CD4-positive, alpha-beta T cell treated with Interleukin-4 for 1 hour (primary cell): ENCODE measurements at places on chromosomes 16 and 17.

DNA sequence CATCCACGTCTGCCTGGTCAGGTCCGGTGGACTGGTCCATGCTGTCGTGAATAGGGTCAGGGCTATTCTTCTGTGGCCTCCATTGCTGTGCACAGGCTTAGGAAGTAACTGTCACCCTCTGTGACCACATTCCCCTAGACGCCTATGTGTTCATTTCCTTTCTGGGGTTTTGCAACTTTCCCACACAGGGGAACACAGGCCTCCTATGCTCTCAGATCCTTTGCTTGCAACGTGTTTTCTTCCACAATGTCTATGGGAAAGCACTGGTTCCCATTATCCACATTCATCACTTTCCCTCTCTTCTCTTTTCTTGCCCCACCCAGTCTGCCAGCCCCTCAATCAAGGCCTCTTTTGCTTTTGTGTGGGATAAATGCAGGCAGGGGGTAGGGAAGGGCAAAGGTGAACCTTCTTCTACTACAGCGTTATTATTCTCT, 43.2 kb upstream of the DNAJA2 start:
- DNase-seq: peak; percentile 34

DNA sequence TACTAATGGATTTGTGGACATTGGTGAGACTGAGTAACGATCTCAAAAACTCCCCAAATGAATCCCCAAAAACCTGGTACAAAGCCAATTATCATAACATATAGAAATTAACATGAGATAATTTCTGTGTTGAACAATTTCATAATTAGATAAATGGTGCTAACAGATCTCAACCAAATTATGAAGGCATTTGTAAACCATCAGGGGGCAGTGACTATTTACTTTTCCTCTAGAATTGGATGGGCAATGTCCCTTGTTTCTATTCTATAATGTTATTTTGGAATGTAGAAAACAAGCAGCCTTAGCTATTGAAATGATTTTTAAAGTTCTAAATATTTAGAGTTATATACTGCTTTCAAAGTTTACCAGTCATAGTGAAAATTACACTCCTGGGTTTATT, 57.8 kb downstream of the MYH10 start:
- no peak for DNase-seq

GRCh38 chr16:30659507-30660423, 1.5 kb downstream of the FBRS start:
- peak; percentile 76 for DNase-seq

GRCh38 chr16:30934827-30935557, 11.6 kb downstream of the FBXL19 start:
- peak; percentile 36 for DNase-seq

- DNase-seq: no peak
These were observed 23.8 kb downstream of the FAM83G start for GRCh38 chr17:18980682-18981334.

GRCh38 chr17:11140043-11140442, 101.0 kb upstream of the SHISA6 start:
- no peak for DNase-seq

DNA sequence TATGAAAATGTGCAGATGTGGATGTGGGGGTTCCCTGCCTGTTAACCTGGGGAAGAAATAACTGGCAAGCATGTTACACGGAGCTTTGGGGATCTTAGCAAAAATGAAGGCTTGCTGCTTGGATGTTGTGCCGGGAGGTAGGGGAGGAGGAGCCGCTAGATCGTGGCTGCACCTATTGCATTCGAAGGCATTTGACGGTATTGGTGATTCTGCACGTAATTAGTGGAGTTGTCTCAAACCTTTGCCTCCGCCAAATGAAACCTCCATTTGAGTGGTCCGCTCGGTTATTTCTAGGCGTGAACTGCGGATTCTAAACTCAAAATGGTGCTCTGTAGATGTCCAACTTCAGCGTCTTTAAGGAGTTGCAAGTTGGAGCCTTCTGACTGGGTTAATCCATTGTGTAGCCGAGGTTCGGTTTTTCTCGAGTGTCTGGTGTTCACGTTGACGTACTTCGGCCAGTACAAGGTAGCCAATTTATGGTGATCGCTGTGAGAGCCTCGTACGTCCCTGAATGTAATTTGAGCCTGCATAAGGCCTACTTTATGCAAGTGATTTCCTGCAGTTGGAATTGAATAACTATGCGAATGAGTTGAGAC, 1.5 kb downstream of the TNRC6C start:
- peak; percentile 22 for DNase-seq

DNA sequence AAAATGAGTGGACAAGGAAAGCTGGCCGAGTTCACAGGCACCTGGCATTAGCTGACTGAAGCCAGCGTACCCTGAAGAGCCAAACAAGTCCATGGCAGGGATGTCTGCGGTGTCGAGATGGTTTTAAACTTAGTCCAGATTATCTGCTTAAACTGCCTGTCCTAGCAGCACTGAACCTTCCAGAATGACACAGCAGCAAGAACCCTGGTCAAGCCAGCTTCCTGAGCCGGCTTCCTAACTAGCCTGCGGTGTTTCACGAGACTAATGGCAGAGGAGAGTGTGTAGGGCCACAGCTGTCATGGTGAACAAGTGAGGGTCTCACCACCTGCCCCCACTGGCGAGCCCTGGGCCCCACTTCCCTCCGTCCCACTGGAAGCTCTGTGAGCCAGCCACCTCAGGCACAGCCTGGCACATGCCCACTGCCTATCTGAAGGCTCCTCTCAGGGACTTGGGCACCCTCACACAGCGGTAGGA, 28.8 kb upstream of the MTSS2 start:
- no peak for DNase-seq

- DNase-seq: no peak
These were observed 3.4 kb upstream of the MT2A start for GRCh38 chr16:56604966-56605365.

DNA sequence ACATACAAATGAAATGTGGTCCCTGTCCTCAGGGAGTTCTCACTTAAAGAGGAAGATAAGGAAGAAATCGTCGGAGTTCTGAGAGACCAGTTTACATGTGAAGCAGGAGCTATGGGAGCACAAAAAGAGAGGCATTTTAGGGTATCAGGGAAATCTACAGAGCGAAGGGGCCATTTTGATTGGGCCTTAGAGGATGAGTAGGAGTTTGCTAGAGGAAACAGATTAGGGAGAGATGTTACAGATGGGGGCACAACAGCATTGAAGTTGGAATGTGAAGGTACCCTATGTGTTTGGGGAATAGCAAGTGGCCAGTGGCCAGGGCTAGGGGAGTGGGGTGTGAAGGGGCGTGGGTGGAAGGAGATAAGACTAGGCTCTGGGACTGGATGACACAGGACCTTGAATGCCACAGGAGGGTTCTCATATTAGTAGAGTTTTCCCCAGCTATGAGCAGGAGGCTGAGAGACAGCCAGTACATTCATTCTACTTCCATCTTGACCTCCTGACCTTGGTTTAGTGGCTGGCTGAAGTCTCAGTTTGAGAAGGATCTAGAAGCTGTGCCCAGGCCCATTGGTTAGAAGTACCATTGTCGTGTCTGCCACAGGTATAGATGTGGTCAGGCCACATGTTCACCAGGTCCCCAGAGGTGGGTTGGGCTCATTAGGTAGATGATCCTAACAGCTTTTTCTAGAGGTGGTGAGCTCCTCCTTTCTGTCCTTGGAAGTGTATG, 34.8 kb downstream of the CPNE2 start:
- no peak for DNase-seq

- no peak for DNase-seq
These were observed 176.2 kb upstream of the FAM20A start for GRCh38 chr17:68777243-68777855.

DNA sequence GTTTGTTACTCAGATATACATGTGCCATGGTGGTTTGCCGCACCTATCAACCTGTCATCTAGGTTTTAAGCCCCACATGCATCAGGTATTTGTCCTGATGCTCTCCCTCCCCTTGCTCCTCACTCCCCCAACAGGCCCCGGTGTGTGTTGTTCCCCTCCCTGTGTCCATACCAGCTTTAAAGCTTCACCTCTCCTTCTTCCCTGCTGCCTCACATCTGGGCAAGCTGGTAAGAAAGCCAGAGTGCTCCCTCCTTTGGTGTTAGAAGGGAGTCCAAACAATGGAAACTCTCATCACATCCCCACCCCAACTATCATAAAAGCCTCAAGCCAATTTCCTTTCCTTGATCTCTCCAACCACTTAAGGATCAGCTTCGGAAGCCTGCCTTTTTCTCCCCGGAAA, 1115.6 kb upstream of the GOT2 start:
- DNase-seq: no peak

DNA sequence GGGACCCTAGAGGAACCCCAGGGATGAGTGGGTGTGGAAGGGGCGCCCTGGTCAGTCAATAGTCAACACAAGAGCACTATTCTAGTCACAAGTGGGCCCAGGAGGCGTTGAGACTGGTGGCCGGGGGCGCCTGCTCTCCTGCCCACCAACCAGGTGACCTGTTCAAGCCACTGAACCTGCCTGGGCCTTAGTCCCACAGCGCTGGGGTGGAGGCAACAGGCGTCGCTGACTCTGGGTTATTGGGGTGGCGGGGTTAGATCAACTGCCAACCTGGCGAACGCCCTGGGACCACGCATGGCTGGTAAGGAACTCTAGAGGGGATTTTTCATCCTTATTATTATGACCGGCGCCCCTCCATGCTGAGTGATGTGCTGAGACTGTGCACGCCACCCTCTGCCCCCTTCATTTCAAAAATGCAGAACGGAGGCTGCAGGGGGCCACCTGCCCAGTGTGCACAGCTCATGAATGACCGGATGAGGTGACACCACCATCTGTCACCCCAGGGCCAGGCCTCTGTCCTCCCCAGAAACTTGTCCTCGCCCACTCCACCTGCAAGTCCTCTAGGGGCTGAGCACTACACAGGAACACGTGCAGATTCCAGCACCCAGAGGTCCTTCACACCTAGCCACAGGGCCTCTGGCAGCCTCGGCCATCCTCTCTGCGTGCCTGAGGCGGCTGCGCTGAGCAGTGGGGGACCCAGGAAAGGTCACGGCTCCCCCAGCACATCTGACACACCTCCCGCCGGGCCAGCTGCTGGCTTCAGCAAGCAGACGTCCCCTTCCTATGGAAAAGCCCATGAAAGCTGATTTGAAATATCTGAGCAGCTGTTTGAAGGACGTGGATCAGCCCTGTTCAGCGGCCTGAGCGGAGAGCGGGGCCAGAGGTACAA, 51.6 kb upstream of the DNAH17 start:
- DNase-seq: no peak

GRCh38 chr16:64762211-64762610, 359.7 kb downstream of the CDH11 start:
- no peak for DNase-seq

DNA sequence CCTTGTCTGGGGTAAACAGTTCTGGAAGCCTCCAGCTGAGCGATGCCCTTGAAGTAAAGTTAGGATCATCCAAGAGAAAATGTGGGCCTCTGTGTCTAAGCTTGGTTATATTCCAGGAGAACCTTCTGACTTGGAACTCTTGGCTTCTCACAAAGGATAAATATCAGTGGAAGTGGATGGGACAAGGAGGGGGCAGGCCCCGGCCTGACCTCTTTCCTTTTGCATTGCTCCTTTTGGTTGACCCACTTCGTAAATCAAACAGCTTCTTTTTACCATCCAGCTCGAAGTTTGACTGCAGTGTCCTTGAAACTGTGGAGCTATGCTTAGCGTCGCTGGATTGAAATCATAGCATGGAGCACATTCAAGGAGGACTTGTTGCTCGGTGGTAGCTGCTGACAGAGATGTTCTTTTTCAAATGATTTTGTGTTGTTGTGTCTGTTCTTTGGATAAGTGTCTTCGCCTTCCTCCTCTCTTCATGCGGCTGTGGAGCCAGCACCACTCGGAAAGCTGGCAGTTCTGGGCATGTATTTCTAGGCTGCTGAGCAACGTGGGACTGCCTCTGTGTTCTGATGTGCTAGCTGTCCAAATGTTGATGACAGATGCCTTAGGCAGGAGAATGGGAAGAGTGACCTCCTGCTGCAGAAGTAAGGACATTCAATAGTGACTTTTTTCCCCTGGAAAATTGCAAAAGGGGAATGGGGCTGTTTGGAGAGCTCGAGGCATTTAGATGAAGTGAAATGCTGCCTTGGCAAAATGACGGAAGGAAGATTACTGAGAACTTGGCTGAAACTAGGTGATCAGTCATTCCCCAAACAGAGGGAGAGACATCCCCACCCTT, 4.5 kb downstream of the MINK1 start:
- DNase-seq: no peak

GRCh38 chr17:82351713-82352488, 7.1 kb upstream of the TEX19 start:
- peak; percentile 84 for DNase-seq

DNA sequence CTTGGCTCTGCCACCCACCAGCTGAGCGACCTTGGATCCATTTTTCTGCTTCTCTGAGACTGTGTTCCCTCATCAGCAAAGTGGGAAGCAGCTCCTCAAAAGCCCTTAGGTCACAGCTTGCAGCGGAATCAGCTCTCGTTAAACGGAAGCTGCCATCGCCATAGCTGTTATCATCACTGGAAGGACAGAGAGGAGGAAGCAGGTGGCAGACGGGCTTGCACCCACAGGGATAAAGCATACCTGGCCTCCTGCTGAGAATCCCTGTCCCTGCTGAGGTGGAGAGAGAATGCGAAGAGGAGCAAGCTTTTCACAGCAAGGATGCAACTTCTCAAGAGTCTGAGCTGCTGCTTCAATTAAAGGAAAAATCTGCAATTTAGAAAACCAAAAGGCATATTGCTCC, 106.6 kb downstream of the CLEC16A start:
- DNase-seq: no peak

- DNase-seq: no peak
These were observed 648 bp upstream of the RBFOX1 start for GRCh38 chr16:7331997-7332396.

- DNase-seq: no peak
These were observed 101.8 kb upstream of the NLRP1 start for GRCh38 chr17:5686074-5686635.

DNA sequence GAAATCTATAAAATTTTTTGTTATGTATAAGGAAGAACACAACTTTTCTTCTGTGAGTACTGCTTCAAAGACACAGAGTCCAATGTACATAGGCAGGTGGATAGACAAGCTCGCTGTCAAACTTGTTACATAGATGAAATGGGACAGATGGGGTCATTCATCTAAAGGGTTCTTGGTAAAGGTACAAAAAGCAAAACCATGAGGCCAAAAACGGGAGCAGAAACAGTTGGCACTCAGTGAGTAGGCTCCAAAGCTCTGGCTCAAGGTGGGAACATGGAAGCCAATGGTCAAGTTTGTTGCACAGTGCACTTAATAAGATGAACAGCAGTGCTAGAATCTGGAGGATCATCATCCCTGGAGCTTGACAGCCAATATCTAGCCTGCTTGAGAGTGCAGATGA, 979.0 kb upstream of the EEF2KMT start:
- DNase-seq: no peak

- no peak for DNase-seq
These were observed 124.5 kb upstream of the ZFHX3 start for GRCh38 chr16:73172241-73172972.

- DNase-seq: no peak
These were observed 300.1 kb upstream of the CDH5 start for GRCh38 chr16:66066404-66066803.

GRCh38 chr17:71970312-71970711, 150.5 kb upstream of the SOX9 start:
- no peak for DNase-seq

DNA sequence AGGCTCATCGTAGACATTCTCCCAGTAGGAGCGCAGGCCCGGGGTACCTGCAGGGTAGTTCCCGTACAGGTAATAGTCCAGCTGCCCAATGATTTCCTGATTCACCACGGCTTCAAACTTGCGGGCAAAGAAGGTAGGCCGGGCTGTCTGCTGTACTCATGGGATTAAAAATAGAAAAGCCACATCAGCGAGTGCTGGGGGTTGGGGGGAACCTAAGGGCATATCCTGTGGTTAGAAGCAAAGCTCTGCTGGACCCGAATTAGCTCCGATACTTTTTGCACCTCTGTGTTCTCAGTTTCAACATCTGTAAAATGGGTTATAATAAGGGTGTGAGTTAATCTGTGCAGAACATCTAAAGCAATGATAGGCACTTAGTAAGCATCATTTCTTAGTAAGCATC, 336.2 kb downstream of the XYLT1 start:
- no peak for DNase-seq
